Left cardiac atrium (tissue), 4 donors: ENCODE measurements at places on chromosomes 1 and 21. TPM values are rescaled to one million over a fixed set of nuclear protein-coding genes. Genes with fewer than 3 reads are reported as not detected.

DNA sequence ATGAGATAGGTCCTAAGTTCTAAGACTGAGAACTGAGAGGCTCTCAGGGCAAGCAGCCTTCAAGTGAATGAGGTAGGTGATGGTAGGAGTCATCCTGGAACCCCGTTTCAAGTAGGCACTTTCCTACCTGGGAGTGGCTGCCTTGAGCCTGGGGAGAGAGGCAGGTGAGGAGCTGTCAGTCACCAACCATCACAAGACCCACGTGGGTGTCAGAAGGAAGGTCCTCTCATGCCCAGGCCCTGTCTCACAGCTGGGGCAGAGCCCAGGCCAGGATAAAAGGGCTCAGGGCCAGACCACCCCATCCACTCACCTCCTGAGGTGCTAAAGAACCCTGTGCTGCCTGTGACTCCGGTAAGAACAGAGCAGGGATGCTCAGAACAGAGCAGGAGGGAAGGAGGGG, at the start of gene LCE1D:
Gene LCE1D, plus strand, starts transcription at position 301 of the 400 bp plus-strand sequence. CDS start 1,074 bp downstream, outside the sequence.
- no peak for DNase-seq

DNA sequence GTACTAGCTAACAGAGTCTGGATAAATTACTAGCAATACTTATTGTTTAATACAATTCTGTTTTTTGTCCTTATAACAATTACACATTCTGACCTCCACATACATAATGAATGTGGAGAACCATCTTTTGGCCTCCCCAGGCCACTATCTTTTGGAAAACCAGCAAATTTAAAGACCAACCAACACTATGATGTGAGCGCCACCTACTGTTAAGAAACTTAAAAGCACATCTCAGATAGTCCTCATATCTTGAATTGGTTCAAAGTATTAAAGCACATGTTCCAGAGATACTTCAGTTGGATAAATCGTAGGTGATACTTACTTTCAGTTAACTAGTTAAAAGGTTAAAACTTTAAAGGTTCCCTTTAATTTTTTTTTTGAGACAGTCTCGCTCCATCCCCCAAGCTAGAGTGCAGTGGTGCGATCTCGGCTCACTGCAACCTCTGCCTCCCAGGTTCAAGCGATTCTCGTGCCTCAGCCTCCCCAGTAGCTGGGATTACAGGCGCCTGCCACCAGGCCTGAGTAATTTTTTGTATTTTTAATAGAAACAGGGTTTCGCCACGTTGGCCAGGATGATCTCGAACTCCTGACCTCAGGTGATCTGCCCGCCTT, 29.3 kb upstream of the USP1 start:
- no peak for DNase-seq

Gene MMP23B
- 11.0 TPM for total RNA-seq

DNA sequence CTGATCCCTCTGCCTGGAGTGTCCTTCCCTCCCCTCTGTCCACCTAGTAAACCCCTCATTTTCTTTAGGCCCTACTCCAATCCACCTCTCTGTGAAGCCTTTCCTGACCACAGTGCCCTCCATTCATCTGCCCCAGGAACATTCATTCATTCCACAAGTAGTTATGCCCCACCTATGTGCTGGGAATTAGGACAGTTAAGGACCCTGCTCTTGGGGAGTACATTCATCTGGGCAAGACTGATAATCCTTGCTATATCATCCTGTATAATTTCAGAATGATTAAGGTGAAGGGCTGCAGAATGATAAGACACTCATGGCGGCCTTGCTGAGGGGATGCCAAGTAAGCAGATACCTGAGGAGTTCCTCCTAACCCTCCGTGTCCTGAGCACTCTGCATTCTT, 10.3 kb upstream of the FAM20B start:
- no peak for DNase-seq

GRCh38 chr1:170985406-170985805, 50.1 kb downstream of the MROH9 start:
- DNase-seq: no peak
